ENCODE measurements at places on chromosomes 7 and 10. TPM values are rescaled to one million over a fixed set of nuclear protein-coding genes. Genes with fewer than 3 reads are reported as not detected.
A peak's percentile ranks its signal among the peaks of the same experiment; 100 is the strongest.

The GRID1 gene
- 16.5 TPM for total RNA-seq

- DNase-seq: no peak
Observed at GRCh38 chr10:8659982-8660381, 605.5 kb downstream of the GATA3 start.

DNA sequence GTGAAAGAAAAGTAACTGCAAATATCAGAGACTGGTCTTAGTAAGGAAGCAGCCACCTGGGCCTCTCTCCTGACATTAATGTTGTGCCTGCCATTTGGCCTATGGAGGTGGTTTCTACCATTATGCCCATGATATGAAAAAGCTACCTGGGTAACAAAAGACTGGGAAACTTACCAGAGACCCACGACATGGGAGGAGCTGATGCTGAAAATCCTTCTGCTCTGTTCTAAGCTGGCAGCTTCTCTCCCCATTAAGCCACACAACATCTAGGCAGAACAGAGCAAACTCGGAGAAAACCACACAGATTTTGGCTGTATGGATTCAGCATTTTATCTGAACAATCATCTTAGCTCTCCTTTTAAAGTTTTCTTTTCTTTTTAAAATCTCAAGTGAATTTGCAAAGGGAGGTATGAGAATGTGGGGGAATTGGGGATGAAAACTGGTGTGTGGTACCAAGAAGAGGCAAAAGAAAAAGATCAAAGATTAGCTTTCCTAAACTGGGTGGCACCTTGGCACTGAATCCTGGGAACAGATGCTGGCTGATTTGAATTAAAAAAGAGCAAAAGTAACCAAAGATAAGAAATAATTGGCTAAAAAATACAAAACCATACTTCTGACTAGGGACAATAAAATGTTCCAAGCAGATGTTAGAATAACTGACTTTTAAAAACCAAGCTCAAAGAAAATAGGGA lies 128.6 kb upstream of the ANKRD1 start:
- DNase-seq: no peak

The MAD1L1 gene
- 24.2 TPM for total RNA-seq

The PRSS37 gene
- total RNA-seq: not detected

The LBX1 gene
- not detected for total RNA-seq

The ANKMY2 gene
- 78.0 TPM for total RNA-seq

DNA sequence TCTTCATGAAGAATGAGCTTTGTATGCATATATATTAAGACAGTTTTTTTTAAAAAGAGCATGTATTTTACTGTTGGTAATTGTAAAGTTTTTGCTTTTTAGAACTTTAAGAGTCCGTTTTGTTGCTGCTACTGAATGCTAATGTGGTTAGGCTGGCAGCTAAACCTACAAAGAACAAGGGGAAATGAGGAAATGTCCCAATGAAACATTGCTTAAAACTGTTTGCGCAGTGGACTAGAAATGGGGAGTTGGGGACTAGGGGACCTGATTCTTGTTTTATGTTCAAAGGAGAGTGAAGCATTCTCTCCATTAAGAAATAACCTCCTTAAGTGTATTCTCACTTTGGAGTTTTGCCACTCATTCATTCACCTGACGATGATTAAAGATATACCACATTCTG lies 5.7 kb downstream of the NRF1 start:
- no peak for DNase-seq

- DNase-seq: no peak
Observed at GRCh38 chr10:86180861-86181260, 185.7 kb downstream of the GRID1 start.

DNA sequence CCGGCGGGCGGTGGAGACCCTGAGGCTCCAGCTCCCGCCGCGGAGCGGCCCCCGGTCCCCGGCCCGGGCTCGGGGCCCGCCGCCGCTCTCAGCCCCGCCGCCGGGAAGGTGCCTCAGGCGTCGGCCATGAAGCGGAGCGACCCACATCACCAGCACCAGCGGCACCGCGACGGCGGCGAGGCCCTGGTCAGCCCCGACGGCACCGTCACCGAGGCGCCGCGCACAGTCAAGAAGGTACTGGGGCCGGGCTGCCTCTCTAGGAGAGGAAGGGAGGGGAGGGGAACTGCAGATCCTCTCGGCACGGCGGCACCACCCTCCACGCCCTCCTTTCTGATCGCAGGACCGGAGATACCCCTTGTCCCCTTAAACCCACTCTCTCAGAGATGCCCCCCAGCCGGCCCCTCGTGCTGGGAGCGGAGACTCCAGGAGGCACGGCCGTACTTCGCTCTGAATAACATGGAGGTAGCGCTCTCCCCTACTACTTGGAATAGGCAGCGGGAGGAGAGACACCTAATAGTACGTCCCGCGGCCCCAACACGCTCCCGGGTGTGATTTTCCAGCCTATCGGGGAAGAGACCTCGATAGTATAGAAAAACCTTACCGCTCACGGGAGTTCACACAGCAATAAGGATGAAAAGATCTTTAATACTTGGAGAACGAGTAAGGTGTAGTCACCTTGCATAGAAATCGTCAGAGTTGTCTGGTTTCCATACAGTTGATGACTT lies 538 bp downstream of the AHCYL2 start:
- peak; percentile 56 for DNase-seq

The DGKB gene
- 6.6 TPM for total RNA-seq

The SNCG gene
- 2.7 TPM for total RNA-seq

Measured in occipital lobe (tissue), 3 donors.